ENCODE measurements at places on chromosomes 2 and 18. TPM values are rescaled to one million over a fixed set of nuclear protein-coding genes. Genes with fewer than 3 reads are reported as not detected.
A peak's percentile ranks its signal among the peaks of the same experiment; 100 is the strongest.

GRCh38 chr18:13640266-13640860, 86.0 kb downstream of the FAM210A start:
- no peak for DNase-seq

GRCh38 chr18:78457731-78458130, 521.9 kb upstream of the SALL3 start:
- DNase-seq, result no peak

DNA sequence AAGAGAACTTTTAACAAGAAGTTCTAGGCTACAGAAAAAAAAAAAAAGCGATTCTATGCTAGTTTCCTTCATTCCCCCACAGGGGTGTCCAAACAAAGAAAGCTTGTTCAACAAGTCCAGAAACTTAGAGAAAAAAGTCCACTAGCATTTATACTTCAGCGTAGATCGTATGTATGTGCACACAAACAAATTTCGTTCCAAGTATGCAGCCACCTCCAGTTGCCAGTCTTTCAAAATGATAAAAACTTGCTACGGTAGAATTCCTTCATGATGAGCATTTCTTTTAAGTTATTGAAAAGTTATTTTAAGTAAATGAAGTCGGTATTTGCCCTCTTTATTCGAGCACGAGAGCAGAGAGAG, 3.7 kb upstream of the OTX1 start:
- DNase-seq, result no peak

DNA sequence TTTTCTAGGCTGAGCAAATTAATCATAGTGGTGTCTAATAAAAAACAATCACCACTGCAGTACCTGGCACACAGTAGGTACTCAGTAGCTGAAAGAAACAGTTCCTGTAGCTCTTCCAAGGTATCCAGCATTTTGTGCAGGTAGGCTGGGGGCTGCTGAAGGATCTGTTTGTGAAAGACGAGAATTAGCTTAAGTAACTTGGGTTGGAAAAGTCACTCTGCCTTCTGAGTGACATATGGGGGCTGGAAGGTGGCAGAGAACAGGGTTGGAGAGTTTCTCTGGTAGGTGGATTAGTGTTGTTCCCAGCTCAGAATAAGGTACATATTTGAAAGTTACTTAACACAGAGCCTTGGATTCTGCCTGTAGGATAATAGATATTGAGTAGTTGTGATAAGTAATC, 72.8 kb downstream of the FMNL2 start:
- DNase-seq, result no peak

GALNT13 gene
- total RNA-seq, result not detected

- DNase-seq, result no peak
These were observed 255.8 kb downstream of the ASXL3 start for GRCh38 chr18:33833842-33834241.

SNX17 gene
- 75.5 TPM for total RNA-seq

SH3RF3 gene
- total RNA-seq, result 1.8 TPM

GRCh38 chr2:221060376-221060775, 511.7 kb downstream of the EPHA4 start:
- DNase-seq, result no peak

DNA sequence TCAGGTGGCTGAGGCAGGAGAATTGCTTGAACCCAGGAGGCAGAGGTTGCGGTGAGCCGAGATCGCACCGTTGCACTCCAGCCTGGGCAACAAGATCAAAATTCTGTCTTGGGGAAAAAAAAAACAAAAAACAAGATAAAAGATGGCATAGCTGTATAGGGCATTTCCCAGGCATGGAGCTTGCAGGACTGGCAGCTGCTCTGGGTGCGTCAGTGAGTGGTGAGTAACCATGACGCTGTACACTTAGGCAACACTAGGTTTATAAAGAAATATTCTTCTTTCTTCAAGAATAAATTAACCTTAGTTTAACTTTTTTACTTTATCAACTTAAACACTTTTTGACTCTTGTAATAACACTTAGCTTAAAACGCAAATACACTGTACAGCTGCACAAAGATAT, 15.4 kb downstream of the TGOLN2 start:
- DNase-seq, result no peak

GRCh38 chr2:73961823-73962615, 22.7 kb upstream of the TET3 start:
- no peak for DNase-seq

DNA sequence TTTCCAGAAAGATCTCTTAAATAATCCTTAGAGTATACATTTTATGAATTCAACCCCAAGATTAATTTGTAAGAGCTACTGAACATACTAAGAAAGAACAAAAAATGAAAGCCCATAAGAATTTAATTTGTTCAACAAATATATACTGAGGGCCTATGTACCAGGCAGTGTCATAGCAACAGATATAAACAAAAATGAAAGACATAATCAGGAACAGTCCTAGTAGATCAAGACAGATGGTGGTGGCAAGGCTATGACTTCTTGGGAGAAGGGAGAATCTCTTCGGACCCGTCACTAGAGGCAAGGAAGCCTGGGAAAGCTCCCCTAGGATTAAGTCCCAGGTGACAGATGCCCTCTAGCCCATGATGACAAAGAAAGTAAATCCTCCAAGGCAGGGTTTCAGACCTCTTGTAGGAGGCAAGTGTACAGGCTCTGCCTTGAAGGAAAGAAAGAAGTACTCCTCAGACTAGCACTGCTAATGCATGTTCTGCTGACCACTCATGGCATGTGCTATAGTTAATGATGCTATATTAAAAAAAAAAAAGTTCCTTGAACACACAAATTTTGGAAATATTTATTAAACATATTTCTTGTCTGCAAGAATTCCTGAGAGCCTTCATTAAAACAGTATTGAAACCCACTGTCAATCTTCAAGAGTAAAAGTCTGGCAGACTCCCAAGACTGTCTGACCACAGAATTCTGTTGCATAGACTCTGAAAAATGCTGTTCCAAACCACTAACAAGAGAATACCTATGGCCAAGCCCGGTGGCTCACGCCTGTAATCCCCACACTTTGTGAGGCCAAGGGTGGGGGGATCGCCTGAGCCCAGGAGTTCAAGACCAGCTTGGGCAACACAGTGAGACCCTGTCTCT, 31.5 kb downstream of the NOL10 start:
- DNase-seq, result no peak

DNA sequence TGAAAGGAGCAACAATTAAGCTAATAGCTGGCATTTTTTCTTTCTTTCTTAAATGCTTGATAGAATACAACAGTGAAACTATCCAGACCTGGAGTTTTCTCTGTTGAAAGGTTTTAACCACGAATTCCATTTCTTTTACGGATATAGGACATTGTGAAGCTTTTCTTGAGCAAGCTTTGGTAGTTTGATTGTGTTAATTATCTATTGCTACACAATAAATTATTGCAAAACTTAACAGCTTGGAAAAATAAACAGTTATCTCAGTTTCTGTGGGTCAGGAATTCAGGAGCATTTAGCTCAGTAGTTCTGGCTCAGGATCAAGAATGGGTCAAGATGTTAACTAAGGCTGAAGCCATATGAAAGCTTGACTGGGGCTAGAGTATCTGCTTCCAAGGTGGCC, 11.7 kb downstream of the PHOSPHO2 start:
- DNase-seq, result no peak

ADAM17 gene
- 11.0 TPM for total RNA-seq

COL6A3 gene
- 2.5 TPM for total RNA-seq

ERCC3 gene
- total RNA-seq, result 41.1 TPM

GRCh38 chr2:38835990-38836389, 39.7 kb downstream of the DHX57 start:
- DNase-seq, result no peak

CCBE1 gene
- not detected for total RNA-seq

GRCh38 chr2:132274000-132274399, 112.2 kb upstream of the ANKRD30BL start:
- no peak for DNase-seq

- DNase-seq, result no peak
These were observed 2.8 kb downstream of the FOSL2 start for GRCh38 chr2:28395334-28396061.

DNA sequence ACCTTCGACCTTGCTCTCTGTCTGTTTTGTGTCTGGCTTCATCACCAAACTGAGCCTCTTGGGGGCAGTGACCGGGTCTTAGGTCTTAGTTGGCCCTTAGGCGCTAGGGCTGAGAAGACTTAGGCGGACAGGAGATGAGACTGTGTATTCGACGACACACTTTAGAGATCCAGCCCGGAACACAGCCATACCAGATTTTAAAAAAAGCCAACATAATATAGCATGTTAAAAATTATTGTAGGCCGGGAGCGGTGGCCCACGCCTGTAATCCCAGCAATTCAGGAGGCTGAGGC, 9.5 kb upstream of the PROC start:
- no peak for DNase-seq

LBX2 gene
- total RNA-seq, result 0.31 TPM

DNA sequence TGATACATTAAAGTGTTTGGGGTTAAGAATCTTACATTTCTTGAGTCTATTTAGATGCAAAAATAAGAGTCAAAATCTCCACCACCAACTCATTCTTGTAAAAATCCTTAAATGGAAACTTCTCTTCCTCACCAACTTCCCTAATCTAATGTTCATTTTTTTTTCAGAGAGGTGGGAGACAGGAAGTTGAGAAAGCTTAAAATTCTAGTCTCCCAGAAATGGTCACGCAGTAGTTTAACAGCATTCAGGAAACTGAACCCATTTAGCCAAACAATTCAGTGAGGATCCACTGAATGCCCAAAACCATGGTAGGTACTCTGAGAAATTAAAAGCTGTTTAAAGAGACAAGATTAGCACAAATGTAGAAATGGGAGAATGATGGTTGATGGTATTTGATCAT, 69.0 kb downstream of the TXNL1 start:
- DNase-seq, result no peak

DNA sequence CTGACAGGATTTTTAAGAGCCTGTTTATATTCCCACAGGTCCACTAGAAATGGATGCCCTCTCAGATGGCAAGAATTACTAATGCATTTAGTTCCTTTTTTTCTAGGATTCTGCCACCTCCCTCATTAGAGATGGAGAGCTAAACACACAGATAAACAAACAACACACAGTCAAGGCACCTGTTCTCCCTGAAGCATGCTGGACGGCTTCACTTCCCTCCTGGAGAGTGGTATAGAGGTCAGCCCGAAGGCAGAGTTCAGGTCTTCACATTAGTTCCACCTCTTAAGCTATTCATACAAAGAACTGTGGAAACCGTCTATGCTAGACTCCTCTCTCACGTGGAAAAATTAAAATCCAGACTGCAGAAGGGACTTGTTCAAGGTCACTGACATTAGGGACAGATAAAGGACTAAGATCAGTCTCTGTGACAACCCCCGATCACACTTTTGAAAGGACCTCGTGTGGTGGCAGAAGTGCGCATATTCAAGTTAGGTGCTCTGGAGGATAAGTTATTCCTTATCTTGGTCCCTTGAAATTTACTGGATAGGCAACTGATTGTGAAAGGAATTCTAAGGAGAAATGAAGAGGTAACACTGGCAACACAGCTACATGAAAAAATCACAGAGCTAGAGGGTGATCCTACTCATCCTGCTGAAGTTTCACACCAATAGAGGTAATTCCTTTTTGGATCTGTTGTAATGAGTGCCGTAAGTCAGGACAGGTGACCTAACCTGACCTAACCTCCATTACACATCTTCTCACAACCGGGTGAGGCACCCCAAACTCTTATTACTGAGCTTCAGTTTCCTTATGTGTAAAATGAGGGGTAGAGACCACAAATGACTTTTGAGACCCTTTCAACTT, 75.1 kb downstream of the SPRED2 start:
- DNase-seq, result peak; percentile 29

- DNase-seq, result no peak
These were observed 54.7 kb downstream of the BIN1 start for GRCh38 chr2:127052057-127052770.
